ENCODE measurements at places on chromosomes 3 and 15.

DNA sequence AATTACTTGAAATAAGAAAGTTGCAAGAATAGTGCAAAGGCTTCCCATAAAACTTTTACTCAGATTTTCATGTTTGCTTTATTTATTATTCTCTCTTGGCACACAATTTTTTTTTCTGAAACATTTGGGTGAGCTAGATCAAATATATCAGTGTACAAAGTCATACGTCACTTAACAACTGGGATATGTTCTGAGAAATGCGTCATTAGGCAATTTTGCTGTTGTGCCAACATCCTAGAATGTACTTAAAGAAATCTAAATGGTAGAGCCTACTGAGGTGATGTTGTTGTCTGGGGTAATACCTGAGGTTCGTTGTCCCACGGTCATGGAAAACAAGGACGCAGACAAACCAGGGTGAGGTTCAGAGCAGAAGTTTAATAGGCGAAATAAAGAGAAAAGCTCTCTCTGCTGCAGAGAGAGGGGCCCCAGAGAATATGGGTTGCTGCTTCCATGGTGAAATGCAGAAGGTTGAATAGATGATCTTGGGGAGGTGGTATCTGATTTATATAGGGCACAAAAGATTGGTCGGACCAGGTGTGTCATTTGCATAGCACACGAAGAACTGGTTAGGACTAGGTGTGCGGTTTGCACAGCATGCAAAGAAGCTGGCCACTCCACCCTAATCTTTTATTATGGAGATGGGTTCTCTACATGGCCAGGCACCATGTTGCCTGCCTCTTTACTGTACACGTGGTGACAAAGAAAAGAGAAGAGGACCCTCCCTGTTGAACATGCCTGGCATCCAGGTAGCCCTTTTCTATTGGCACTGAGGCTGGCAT is 8.8 kb upstream of the GRAMD1C start:
- DNase-seq = no peak
- H3K4me1 ChIP-seq = peaks cover 5% of the 10 kb centered on the region
- no peaks in the 10 kb centered on the region for H3K36me3 ChIP-seq
- H3K4me3 ChIP-seq = no peak overlapping the region
- no peaks in the 10 kb centered on the region for H3K27me3 ChIP-seq
- H3K27ac ChIP-seq = peak overlapping the region; percentile 76

- peaks cover 17% of the 10 kb centered on the region for H3K36me3 ChIP-seq
- peak overlapping the region; percentile 75 for H3K4me3 ChIP-seq
- no peaks in the 10 kb centered on the region for H3K27me3 ChIP-seq
These were observed 5.9 kb downstream of the CMC1 start for GRCh38 chr3:28247286-28247685.

DNA sequence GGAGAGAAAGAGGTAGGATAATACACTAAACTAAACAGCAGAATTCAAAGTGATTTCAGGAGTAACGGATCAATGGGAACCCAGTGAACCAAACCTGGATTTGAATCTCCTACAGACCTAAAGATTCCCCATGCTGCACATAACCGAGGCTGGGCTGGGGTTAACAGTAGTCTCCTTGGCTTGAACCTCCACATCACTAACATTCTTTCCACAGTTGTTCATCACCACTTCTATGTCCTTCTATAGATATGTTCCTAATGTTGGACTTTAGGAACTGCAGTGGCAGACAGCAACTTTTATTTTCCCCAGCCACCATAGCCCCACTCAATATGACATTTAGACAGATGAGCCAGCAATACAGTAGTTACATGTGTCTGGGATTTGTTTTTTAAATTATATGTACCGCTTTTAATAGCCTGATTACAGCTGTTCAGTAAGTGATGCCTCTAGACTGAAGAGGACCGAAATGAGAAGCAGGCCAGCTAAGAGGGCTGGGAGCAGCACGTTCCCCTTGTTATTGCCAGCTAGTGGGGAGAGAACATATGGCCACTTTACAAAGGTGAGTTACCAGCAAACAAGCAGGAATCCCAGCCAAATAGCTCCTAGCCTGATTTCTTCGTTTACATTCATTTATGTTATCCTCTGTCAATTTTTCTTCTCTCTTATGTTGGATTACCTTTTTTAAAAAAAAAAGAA is 472.6 kb upstream of the CDIN1 start:
- H3K27ac ChIP-seq = no peak overlapping the region
- DNase-seq = no peak
- no peaks in the 10 kb centered on the region for H3K4me1 ChIP-seq
- H3K27me3 ChIP-seq = no peaks in the 10 kb centered on the region

- H3K4me3 ChIP-seq = no peak overlapping the region
- H3K27me3 ChIP-seq = no peaks in the 10 kb centered on the region
- H3K27ac ChIP-seq = no peak overlapping the region
- H3K36me3 ChIP-seq = no peaks in the 10 kb centered on the region
These were observed 294.6 kb upstream of the DPPA4 start for GRCh38 chr3:109631897-109632296.

DNA sequence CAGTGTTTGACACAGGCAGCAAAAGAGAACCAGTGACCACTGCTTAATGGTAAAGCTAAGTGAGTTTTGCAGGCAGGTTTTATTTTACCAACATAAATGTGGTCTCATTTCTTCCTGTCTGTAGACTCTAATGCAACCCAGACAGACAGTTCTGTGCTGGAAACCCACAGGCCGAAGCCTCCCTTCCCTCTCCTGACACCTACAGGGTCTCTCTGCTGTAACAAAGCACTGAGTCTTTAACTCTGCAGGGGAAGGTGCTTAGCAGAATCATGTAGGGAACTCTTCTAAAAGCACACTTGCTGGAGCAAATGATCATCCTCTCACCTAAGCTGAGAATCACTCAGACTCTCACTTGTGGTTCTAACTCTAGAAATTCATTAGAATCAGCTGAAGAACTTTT is 200.3 kb downstream of the KBTBD8 start:
- no peak for DNase-seq
- no peaks in the 10 kb centered on the region for H3K4me1 ChIP-seq
- no peaks in the 10 kb centered on the region for H3K36me3 ChIP-seq
- H3K27me3 ChIP-seq = no peaks in the 10 kb centered on the region
- no peak overlapping the region for H3K4me3 ChIP-seq

DNA sequence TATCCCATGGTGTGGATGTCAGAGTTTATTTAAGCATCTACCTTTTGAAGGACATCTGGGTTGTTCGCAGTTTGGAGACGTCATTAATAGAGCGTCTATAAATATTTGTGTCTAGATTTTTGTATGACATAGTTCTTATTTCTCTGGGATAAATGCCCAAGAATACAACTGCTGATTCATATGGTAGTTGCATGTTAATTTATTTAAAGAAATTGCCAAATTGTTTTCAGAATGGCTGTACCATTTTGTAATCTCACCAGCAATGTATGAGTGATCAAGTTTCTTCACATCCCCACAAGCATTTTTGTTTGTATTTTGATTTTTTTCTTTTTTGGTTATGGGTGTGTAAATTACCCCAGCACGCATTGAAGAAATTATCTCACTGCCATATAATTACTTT is 656.9 kb downstream of the NTRK3 start:
- DNase-seq = no peak
- no peak overlapping the region for H3K27ac ChIP-seq
- H3K4me3 ChIP-seq = no peak overlapping the region
- H3K4me1 ChIP-seq = peaks cover 13% of the 10 kb centered on the region

DNA sequence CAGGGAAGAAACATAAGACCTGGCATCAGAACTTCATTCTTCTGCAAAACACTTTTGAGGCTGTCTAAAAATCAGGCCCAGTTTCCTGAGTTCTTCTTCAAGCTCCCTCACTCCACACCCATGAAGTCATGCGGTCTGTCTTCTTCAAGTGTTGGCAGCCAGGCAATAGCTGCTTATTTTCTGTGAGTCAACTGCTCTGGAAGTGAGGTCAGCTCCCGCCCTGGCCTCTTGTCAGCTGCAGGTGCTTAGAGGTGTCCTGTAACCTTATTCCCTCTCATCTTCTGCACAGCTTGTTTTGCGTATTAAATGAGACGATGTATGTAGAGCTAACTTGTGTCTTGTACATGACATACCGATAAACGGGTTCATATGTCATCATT is 226.1 kb downstream of the ADAMTS17 start:
- DNase-seq = no peak
- H3K36me3 ChIP-seq = no peaks in the 10 kb centered on the region
- H3K27me3 ChIP-seq = no peaks in the 10 kb centered on the region
- H3K4me3 ChIP-seq = no peak overlapping the region
- H3K27ac ChIP-seq = no peak overlapping the region

- H3K36me3 ChIP-seq = no peaks in the 10 kb centered on the region
- no peaks in the 10 kb centered on the region for H3K27me3 ChIP-seq
- H3K4me3 ChIP-seq = no peak overlapping the region
- DNase-seq = no peak
- no peaks in the 10 kb centered on the region for H3K4me1 ChIP-seq
These were observed 622.1 kb downstream of the IGSF11 start for GRCh38 chr3:118412503-118412902.

DNA sequence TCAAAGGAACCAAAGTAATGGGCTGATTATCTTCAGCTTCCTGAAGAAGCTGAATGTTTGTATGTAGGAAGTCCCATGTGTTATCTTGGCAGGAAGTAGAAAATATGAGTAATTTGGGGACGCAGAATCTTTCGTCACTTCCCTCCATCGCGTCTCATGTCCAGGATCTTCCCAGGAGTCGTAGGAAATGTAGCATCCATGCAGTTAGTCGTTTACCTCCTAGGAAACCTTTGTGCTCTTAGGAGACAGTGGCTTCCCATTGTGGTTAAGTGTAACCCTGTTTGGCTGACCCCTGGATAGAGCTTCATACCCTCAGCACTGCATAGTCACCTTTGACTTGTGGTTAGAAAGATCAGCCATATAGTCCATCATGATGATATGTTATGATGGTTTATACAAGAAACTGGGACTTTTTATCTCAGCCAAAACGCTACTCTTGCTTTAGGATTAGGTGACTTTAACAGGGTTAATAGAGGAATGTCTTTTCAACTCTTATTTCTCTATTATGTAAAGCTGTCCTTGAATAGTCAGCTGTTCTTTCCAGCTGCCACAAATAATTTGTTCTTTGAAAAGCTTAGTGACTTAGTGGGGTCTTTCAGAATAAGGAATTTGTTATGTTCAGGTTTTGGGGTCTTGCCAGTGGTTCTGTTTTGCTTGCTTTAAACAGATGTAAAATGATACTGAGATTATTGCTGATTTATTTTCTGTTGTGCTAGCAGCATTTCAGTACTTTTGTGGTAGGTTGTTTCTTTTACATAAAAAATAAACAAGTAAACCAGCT is 92.2 kb downstream of the KLHL25 start:
- peaks cover 65% of the 10 kb centered on the region for H3K36me3 ChIP-seq
- H3K27me3 ChIP-seq = no peaks in the 10 kb centered on the region
- peak overlapping the region; percentile 85 for H3K4me3 ChIP-seq
- H3K27ac ChIP-seq = peak overlapping the region; percentile 99
- DNase-seq = peak; percentile 51
